Suppressor macrophage treated with lipopolysaccharide for 1 hour (primary cell): ENCODE measurements at places on chromosomes 2 and 18.

DNA sequence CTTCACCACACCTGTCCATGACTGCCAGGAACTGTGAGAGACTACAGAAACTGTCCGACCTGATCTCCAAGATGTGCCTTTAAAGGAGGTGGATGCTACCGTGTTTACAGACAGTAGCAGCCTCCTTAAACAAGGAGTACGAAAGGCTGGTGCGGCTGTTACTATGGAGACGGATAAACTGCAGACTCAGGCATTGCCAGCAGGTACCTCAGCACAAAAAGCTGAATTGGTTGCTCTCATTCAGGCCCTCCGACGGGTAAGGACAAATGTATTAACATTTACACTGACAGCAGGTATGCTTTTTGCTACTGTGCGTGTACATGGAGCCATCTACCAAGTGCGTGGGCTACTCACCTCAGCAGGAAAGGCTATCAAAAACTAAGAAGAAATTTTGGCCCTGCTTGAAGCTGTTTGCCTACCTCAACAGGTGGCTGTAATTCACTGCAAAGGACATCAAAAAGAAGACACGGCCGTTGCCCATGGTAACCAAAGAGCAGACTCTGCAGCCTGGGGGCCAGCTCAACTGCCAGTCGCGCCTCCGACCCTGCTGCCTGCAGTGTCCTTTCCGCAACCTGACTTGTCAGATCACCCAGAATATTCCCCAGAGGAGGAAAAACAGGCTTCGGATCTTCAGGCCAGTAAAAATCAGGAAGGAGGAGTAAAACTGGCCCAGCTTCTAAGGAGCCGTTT is 30.9 kb downstream of the SKA1 start:
- DNase-seq, result no peak

DNA sequence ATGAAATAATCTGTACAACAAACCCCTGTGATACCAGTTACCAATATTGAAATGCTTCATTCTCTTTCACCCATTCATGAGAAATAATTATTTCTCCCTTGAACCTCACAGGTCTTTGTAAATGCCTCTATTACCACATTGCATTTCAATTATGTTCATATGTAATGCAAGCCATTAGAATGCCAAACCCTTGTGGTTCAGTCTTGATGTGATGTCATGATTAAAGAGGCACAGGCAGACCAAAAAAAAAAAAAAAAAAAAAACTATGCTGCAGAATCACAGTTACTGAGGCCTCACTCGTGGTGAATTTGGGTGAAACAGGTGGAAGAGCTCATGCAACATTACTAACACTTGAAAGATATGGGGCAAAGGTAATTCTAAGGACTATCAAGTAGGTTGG is 9.4 kb upstream of the EPG5 start:
- no peak for DNase-seq

GRCh38 chr2:96530474-96531357 is 5.8 kb upstream of the ARID5A start:
- peak; percentile 35 for DNase-seq

- DNase-seq, result no peak
Measured at GRCh38 chr2:217954469-217954868, 48.3 kb downstream of the TNS1 start.

DNA sequence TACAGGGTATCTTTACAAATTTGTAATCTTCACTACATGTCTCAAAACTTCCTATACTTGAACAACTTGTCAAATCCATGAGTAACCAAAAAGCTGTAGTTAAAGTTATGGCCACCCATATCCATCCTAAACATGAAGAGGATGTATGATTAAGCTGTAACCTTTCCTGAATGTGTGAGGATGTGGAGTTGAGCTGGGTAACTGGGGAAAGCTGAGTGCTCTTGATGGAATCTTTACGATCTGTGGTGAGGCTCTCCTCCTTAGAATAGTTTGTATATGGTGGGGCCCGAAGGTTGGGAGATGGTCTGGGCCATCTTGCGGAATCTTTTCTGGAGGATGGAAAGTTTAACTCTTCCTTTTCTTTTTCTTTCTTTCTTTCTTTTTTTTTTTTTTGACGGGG is 29.4 kb downstream of the DPP4 start:
- DNase-seq, result no peak

DNA sequence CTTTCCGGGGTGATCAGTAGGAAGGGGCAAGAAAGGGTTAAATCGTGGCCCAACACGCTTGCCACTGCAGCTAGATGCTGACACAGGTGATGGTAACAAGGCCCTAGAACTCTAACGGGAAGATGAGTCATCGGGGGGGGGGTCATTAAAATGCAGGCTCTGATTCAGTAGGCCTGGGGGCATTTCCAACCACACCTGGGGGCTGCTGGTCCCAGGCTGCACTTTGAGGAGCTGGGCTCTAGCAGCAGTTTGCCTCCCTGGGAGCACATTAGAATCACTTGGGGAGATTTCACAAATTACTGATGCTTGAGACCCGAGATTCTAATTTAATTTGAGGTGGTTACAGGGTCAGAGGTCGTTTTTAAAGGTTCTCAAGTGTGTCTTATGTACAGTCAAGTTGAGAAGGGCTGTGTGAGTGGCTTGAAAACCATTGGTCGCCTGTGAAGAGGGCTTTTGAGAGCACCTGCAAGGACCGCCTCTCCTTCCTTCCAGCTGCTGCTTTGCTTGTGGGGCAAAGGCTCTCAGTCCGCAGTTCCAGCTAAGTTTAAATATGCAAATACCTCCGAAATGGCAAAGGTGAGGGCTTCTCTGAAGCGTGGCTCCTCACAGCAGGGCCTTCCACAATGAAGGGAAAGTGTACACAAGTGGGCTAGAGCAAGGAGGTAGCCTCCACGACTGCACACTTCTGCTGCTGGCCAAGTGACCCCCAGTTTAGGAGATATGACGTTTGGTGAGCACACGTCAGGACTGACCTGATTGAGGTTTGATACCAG is 128.0 kb upstream of the MSH6 start:
- DNase-seq, result no peak

DNA sequence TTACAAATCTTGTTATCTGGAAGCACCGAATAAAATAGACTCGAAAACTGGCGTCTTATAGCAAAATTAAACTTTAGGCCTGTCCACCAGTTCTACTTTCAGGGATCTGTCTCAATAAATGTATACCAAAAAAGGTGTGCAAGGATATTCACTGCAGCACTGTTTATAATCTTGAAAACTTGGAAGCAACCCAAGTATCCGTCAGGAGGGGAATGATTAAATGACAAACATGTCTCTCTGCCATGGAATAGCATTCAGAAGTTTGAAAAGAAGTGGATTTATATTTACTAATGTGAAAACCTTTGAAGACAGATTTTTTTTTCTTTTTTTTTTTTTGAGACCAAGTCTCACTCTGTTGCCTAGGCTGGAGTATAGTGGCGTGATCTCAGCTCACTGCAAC is 32.3 kb upstream of the SATB2 start:
- DNase-seq, result no peak

GRCh38 chr2:45145073-45145899 is 136.0 kb upstream of the SIX2 start:
- no peak for DNase-seq

DNA sequence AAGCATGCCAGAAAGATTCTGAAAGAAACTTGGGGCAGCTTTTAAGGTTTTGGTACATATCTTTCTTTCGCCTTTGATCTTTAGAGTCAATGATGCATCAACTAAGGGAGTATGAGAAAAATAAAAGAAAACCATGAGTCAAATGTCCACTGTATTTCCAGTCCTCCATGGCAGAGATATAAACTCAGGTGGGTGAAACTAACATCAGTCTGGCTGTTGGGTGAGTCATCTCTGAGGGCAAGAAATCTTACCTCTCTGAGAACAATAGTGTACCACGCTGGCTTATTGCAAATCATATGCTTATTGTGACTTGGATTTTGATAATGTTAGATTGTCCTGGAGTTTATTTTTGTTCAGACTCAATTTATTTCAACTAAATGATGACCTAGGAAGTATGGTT is 521.0 kb downstream of the PLCL1 start:
- DNase-seq, result no peak

- no peak for DNase-seq
Measured at GRCh38 chr2:85132397-85132796, 795 bp upstream of the TCF7L1 start.

- DNase-seq, result peak; percentile 85
Measured at GRCh38 chr2:199704358-199705238, 146.4 kb downstream of the FTCDNL1 start.
